ENCODE measurements at places on chromosomes 4 and X.

GRCh38 chrX:9401051-9401450 lies 63.8 kb upstream of the TBL1X start:
- DNase-seq, result no peak

- no peak for DNase-seq
Measured at GRCh38 chr4:116618638-116619037, 466.7 kb downstream of the TRAM1L1 start.

GRCh38 chr4:67575232-67576058 lies 16.9 kb downstream of the STAP1 start:
- DNase-seq, result peak; percentile 5

DNA sequence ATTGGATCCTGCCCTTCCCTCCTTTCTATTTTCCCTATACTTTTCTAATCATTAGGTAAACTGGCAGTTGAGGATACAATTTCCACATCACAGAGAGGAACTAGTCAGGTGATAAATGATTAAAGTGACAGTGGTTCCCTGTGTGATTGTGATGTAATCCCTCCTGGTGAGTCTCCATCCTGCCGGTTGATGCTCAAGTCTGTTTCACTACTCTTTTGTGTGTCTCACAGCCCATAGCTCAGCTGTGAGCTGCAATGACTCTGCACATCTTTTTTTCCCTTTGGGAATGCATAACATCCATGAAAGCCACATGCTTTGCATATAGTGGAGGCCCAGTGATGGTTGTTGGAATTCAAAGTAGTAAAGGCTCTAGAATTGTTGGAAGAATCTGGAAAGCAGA lies 60.4 kb downstream of the CCNI start:
- DNase-seq, result no peak

DNA sequence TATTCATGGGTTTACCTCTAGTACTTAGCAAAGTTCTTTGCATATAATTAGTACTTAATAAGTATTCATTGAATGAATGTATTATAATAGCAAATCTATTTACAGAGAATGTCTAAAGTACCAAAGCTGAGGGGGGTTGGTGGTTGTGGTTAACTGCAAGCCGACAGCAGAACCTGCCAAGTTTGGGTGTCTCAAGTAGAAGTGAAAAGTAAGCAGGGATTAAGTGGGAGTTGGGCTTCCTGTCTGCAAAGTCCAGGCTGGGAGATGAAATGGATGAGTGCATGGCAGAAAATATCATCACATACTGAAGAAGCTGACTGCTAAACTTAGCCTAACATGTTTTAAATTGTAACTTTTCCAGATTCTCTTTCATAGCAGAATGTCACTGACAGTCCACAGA lies 169.6 kb downstream of the CAMK2D start:
- no peak for DNase-seq

DNA sequence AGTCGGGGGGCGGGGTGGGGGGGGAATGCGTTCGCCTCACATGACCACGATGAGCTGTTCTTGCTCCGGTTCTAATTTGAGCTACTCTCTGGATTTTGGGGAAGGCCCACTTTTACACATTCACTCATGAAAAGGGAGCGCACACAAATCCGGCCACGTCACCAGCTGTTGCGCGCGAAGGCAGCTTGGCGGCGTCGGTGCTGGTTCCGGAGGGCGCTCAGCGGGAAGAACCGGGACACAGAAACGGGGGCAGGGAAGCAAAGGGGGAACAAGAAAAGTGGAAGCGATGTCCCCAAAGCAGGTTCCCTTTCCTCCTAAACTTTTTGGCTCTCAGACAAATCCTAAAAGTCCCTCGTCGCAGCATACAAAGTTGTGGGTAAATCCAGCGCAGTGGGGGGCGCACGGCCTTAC lies 605 bp downstream of the ANXA5 start:
- DNase-seq, result peak; percentile 71
